ENCODE measurements at places on chromosomes 4 and X.

DNA sequence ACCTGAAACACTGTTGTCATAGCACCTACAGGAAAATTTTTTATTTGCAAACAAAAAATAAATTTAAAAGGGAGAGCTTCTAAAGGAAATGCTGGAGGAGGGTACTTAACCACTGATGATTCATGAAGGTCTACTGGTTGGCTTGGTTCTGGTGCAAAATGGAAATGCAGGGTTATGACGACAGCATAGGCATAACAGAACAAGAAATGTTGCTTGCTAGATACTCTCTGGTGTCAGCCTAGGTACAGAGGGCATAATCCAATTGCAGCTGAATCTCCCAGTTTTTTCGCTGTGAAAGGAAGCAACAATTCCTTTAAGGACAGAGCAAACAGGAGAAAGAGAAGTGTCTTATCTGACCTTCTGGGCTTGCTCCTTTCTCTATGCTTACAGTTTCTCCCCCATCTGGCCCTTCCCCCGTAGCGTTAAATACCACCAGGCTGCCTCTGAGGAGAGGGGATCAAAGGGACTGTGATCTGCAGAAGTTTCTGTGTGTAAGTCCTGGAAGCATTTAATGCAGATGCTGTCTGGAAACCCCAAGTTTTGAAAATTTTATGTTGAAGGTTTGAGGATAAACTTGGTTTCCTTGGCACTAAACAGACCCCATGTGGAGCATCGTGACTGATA lies 23.7 kb upstream of the CASK start:
- H3K27ac ChIP-seq, result peak overlapping the region; percentile 69
- peaks cover 31% of the 10 kb centered on the region for H3K4me1 ChIP-seq
- no peaks in the 10 kb centered on the region for H3K27me3 ChIP-seq
- no peak overlapping the region for H3K4me3 ChIP-seq
- no peaks in the 10 kb centered on the region for H3K36me3 ChIP-seq

- DNase-seq, result no peak
- H3K27me3 ChIP-seq, result no peaks in the 10 kb centered on the region
These were observed 78.5 kb downstream of the ELOVL6 start for GRCh38 chr4:110119880-110120279.

- no peak for DNase-seq
- H3K4me1 ChIP-seq, result no peaks in the 10 kb centered on the region
- H3K27ac ChIP-seq, result no peak overlapping the region
- H3K4me3 ChIP-seq, result no peak overlapping the region
These were observed 80.0 kb upstream of the MAB21L2 start for GRCh38 chr4:150501983-150502382.

DNA sequence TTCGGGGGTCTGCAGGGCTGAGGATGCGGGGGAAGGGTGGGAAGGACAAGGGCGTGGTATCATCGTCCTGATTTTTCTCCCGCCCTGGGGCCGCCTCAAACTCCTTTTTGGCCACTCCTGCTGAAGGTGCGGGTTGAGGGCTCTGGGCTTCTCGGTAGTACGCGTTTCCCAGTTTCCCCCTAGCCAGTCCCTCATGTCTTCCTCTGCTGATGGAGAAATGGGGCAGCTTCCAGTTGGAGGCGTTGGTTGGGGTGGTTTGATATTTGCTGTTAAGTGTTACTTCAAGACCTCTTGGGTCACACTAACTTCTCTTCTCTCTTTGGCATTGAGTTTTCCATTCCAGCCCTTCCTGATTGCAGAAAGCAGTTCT lies 482 bp downstream of the GSTCD start:
- 0 out of 2 replicates have a peak, but pooled peaks cover 3% of the 10 kb centered on the region for H3K36me3 ChIP-seq
- H3K4me1 ChIP-seq, result peaks cover 44% of the 10 kb centered on the region
- H3K27ac ChIP-seq, result peak overlapping the region; percentile 82
- peak; percentile 34 for DNase-seq
- H3K27me3 ChIP-seq, result no peaks in the 10 kb centered on the region

GRCh38 chrX:132480581-132481203 lies 8.1 kb downstream of the MBNL3 start:
- H3K27me3 ChIP-seq, result no peaks in the 10 kb centered on the region
- no peaks in the 10 kb centered on the region for H3K36me3 ChIP-seq
- DNase-seq, result peak; percentile 70
- peak overlapping the region; percentile 81 for H3K27ac ChIP-seq
- H3K4me3 ChIP-seq, result no peak overlapping the region

DNA sequence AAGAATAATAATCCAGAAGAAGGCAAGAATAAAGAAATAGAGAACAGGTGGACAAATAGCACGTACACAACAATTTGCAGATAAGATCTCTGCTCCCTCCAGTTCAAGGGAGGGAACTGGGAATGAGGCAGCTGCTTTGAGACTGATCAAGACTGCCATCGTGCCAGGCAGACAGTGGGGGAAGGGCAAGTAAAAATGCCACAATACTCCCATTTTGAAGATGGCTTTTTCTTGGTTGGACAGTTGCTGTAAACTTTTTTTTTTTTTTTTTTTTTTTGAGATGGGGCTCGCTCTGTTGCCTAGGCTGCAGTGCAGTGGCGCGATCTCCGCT lies 17.2 kb downstream of the USP11 start:
- H3K27me3 ChIP-seq, result no peaks in the 10 kb centered on the region
- DNase-seq, result no peak
- no peak overlapping the region for H3K4me3 ChIP-seq
- H3K4me1 ChIP-seq, result no peaks in the 10 kb centered on the region
- H3K27ac ChIP-seq, result no peak overlapping the region

GRCh38 chr4:39030725-39031124 lies 1.5 kb downstream of the TMEM156 start:
- no peak for DNase-seq
- H3K27me3 ChIP-seq, result no peaks in the 10 kb centered on the region
- no peaks in the 10 kb centered on the region for H3K36me3 ChIP-seq
- peak overlapping the region; percentile 9 for H3K4me3 ChIP-seq

Data from DND-41 (cell line).